ENCODE measurements at places on chromosomes 11 and 22.
A peak's percentile ranks its signal among the peaks of the same experiment; 100 is the strongest.

DNA sequence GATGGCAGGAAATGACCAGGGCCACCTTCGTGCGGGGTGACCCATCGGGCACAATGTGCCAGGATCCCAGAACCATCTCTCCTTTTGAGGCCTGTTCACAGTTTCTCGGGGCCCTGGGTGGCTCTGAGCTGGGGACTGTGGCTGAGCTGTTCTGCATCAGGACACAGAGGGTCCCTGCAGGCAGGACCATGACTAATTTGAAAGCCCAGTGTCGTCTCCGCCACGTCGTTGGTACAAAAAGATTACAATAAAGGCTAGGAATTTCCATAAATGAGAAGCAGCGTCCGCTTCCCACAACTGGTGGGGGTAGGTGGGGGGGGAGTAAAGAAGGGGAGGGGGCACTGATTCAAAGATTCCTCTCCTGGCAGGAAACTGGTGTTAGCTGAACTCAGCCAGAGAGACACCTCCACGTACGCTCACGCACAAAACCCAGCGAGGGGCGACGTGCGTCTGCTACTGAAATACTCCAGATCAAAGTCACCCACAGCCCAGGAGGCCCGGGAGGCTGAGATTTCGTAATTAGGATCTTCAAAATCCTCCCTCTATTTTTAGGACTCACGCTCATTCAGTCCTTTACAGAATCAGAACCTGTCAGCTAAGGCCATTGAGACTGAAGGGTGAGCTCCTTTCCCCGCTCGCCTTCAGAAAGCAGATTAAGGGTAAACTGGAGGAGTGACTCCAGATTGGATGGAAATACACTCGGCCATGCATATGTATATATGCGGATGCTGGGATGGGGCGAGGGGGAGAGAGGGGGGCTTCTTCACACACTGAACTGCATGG, 11.0 kb downstream of the MN1 start:
- no peak for DNase-seq

GRCh38 chr11:43238341-43238740, 73.5 kb upstream of the API5 start:
- no peak for DNase-seq

- no peak for DNase-seq
Observed at GRCh38 chr22:29167032-29167911, 38.4 kb upstream of the EMID1 start.

- peak; percentile 90 for DNase-seq
Observed at GRCh38 chr11:28836285-28837081, 728.3 kb downstream of the METTL15 start.

DNA sequence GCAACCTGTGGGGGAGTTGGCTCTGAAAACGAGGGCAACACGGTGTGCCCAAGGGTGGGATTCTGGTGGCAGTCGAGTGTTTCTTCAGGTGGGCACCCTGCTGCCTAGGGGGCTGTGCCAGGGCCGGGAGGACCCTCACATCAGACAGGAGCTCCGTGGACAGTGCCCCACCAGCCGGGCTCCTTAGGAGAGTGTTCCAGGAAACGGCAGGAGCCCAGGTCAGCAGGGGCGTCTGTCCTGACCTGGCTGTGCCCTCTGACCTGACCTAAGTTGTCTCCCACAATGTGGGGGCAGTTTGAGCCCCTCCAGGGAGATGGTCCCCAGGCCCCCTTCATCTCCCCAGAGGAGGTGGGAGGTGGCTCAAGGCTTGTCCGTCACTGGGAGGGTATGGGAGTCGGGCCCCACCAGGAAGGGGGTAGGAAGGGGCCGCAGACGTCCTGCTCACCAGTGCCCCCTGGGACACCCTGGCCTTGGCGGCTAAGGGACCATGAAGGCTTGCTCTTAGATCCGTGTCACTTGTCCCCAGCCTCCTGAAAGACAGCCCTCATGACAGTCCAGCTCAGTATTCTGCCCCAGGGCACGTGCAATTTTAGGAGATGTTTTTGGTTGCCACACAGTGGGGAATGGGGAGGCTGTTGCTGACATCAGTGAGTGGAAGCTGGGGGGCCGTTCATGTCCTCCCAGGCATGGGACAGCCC, 32.2 kb upstream of the GAL start:
- no peak for DNase-seq

DNA sequence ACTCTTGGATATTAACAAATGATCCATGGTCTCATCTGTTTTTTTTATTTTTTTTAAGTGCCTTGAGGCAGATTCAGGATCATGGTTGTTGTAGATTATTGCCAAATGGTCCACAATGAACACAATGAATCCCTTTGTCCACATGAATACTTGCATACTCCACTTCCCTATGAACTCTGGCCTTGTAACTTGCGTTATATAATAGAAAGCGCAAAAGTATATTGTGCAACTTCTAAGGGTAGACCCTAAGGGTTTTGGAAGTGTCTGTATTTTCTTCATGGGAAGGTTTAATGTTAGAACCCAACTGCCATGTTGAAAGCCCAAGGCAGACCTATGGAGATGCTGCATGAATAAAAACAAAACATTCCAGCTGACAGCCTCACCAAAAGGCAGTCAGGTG, 8.1 kb upstream of the OR5AL1 start:
- DNase-seq = no peak

GRCh38 chr11:65433657-65434056, 11.1 kb downstream of the NEAT1 start:
- DNase-seq = no peak

GRCh38 chr11:79546351-79546750, 105.5 kb upstream of the TENM4 start:
- DNase-seq = no peak

DNA sequence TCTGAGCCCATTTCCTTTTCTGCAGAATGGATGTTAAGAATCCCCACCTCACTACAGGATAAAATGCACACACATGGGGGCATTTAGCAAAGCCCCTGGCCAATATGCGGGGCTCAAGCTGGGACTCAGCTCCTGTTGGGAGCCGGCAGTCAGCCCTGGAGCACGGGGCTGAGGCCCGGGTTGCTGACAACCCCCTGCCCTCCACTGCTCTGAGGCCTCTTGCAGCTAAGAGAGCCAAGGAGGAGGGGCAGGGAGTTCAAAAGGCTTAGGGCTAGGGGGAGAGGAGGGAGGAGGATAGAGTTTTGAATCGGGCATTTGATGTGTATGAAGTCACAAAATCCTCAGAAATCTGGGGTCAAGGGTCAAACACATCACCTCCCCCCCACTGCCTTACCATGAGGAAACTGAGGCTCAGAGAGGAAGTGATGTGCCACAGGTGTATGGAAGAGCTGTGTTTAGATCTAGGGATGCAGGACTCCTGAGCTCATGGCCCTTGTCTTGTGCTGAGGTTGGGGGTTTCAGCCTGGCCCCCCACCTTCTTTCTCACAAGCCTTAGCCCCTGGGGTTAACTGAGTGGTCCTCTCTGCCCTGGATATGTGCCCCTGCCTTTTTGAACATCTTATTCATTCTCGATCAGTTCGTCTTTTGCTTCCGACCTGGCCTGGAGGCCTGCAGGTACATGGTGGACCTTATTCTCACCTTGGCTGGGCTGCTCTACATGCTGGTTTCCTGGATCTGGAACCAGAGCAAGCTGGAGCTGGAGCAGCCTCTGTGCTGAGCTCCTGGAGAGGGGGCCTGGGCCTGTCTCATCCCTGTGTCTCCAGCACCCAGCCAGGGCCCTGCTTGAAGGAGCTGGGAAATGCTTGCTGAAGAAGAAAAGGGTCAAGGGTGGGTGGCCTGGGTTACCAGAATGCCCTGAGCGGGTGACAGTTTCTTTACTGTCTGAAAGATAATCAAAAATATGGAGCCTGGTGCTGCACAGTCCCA, 80.3 kb downstream of the LRRC32 start:
- no peak for DNase-seq

GRCh38 chr11:93751001-93751400, 9.5 kb downstream of the C11orf54 start:
- DNase-seq = no peak

- peak; percentile 38 for DNase-seq
Observed at GRCh38 chr11:130513132-130513531, 64.7 kb downstream of the ADAMTS15 start.

- DNase-seq = peak; percentile 4
Observed at GRCh38 chr11:46075928-46076327, 45.3 kb downstream of the PHF21A start.

GRCh38 chr11:95466416-95466815, 235.4 kb upstream of the SESN3 start:
- no peak for DNase-seq

DNA sequence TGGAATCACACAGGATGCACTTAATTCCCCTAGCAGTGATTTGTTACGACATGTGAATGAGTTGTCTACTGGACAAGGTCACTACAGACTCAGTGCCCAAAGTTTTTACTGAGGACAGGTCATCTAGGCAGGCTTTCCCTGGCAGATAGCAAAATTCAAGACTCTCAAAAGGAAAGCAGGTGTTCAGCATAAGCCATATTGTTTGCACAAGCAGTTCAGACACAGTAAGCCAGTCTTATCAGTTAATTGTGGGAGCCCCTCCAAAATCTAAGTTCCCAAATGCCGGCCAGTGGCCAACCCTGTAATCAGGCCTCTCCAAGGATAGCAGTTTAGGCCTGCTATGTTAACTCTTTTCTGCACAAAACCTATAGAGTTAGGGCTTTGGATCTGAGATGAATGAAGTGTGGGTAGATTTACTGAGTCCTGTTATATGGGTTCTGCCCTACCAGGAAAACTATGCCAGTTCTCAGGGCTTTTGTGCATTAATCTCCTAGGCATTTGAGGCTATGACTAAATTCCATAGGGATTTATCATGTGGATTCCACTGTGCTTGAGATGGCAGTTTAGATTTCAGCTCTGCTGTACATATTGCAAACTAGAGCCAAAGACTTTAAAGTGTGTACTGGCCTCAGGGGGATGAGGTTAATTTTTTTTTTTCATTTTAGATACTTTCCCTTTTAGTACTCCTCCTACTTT, 4.8 kb upstream of the ARHGEF12 start:
- DNase-seq = peak; percentile 95

DNA sequence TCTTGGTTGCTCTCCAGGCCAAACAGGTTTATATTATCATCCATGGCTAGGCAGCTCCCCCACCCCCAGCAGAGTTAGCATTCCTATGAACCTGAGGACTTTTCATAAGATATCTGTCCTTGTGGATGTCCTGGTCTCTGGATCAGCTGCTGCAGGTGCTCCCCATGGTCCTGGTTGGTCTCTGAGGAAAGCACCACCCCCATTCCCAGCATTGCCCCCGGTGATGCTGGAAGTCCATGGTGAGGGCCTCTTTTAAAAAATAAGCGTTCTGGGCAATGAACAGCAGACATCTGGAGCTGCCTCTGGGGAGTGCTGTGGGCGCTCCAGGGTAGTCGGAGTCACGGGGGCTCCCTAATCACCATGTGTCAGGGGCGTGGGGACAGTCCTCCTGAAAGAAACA, 26.6 kb downstream of the DKK3 start:
- no peak for DNase-seq

DNA sequence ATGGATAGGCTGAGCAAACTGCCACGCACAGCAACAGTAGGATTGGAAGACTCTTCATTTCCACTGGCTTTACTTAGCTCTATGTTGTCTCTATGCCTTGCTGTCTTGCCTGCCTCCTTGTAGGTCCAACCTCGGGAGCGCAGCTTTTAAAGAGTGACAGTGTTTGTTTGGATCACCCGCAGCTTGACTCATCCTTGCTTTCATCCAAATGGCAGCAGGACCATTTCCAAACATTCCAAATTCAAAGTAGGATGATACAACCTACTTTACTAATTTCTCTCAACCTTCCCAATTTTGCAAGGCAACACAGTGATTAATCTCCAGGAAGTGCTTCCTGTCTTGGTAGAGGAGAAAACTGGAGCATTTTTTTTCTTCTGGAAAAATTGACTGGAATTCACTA, at the start of gene MMP3:
Gene MMP3, minus strand, starts transcription at position 121 of the 400 bp plus-strand sequence. Its CDS starts 63 bp downstream, at position 58.
- DNase-seq = peak; percentile 73

DNA sequence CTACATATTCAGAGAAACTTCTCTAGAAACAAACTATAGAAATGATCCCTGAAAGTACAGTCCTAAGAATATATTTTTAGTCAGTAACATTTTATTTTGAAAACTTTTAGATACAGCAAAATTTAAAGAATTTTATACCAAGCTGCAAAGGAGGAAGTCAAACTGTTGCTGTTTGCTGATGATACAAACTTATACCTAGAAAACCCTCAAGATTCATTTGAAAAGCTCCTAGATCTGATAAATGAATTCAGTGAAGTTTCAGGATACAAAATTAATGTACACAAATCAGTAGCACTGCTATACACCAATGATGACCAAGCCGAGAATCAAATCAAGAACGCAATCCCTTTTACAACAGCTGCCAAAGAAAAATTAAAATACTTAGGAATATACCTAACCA, 10.1 kb downstream of the ZBTB44 start:
- no peak for DNase-seq

DNA sequence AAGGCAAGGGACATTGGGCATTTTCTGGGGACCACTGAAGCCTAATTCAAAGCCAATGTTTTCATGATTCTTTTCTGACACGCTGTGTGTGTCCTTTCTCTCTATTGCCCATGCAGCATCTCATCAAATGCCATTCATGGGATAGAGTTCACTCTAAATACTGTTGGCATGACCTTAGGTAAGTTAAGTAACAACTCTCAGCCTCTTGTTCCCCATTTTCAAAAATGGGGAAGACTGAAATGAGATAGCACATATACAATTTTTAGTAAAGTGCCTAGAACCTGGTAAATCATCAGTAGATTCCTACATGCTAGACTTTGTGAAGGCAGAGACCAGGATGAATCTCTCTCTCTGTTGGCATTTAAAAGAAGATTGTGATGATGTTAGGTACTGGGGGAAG, 12.7 kb upstream of the OR52K2 start:
- no peak for DNase-seq

- DNase-seq = no peak
Observed at GRCh38 chr11:111378861-111379601, at the start of gene POU2AF1. Gene POU2AF1, minus strand, starts transcription at chr11:111379275. Its CDS starts 98 bp downstream, at chr11:111379177.

DNA sequence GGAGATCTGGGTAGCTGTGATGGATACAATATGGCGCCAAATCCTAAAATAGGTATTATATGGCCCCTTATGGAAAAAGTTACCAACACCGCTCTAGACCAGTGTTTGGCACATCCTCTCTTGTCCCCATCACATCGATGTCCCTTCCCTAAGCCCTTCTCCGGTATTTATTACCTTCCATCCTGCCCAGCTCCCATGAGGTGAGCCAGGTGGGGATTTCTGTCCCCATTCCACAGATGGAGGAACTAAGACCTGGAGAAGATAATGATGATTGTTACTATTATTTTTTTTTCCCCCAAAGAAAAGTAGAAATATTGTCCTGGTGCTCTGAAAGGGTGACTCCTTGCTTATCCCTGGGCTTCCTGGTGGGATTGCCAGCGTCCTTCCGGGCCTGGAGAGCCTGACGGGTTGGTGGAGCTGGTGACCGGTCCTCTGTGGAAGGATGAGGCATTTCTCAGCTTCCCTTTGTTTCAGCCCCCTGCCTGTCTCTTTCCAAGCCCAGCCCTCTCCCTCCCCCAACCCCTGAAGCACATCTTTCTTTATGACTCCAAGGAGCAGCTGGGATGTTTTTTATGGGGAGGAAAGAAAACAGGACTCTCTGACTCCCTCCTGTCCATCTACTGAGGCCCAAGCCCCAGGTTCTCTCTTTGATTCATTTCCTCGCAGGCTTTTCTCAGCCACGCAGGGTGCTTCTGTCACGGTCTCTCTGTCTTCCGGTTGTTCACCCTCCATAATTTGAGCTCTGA, 65.4 kb downstream of the TP53I11 start:
- no peak for DNase-seq

- no peak for DNase-seq
Observed at GRCh38 chr11:67117672-67118180, 1.3 kb upstream of the KDM2A start.

- DNase-seq = no peak
Observed at GRCh38 chr11:133162227-133162626, 370.1 kb downstream of the OPCML start.

GRCh38 chr11:88404932-88405710, 67.6 kb upstream of the CTSC start:
- DNase-seq = no peak

Data from PC-3 (cell line).